ENCODE measurements at places on chromosomes 6 and 20.

DNA sequence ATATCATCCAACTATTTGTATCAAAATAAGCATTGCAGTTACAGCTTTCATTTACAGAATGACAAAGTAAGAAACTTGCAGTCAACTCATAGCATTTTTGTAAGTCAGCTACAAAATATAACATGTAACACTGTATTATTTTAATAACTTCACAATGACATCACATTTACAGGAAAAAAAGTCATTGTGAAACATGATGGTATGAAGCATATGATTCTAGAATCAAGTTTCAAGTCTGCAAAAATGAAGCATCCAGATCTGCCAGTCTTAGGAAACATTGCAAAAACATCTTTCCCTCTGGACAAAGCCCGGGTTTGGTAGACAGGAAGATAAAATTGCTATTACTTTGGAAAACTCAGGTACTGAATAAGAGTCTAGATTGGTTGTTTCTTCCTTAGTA is 263.9 kb upstream of the NT5E start:
- no peak for DNase-seq

GRCh38 chr6:135753196-135753595 is 98.3 kb upstream of the PDE7B start:
- no peak for DNase-seq

DNA sequence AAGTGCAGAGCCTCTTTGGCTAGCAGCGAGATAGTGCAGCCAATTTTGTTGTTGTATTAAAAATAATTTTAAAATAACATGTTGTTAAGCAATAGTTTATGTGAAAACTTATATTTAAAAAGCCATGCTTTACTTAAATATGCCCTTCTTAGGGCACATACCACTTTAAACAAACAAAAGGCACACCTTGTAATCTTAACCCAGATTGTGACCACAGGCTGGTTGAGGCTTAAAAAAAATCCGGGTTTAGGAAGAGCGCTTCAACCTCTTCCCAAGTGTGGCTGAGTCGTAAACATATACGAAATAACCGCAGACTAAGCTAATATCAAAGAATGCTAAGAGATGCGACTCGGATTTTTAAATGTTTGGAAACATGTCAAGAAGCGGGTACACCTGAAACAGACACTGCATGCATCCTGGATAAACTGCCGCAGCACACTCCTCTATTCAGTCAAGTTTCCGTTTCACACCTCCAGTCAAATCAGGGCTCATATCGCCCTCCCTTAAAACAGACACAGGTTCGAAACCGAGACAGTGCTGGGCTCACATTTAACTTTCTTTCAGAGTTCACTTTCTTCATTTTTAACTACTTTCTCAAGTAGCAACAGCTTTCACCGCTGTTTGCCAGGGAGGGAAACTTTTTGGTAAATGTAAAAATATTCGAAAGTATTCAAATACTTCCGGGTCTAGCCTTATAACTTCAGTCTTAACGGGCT is 1.5 kb downstream of the DEK start:
- no peak for DNase-seq

DNA sequence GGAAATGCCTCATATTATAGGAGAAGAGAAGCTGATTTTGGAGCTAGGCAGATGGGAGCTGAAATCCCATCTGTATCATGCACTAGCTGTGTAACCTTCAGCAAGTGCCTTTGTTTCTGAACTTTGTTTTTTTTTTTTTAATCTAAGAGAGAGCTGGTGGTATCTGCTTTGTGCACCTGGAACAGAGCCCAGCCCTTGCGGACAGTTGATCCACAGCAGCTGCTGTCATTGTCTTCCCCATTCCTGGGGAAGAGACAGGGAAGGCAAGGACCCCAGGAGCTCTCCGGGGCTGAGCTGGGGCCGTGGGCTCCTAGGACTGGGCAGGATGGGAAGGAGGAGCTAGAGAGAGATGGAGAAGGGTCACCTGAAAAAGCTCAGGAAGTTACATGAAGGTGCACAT is 92.1 kb downstream of the SYNJ2 start:
- DNase-seq, result no peak

DNA sequence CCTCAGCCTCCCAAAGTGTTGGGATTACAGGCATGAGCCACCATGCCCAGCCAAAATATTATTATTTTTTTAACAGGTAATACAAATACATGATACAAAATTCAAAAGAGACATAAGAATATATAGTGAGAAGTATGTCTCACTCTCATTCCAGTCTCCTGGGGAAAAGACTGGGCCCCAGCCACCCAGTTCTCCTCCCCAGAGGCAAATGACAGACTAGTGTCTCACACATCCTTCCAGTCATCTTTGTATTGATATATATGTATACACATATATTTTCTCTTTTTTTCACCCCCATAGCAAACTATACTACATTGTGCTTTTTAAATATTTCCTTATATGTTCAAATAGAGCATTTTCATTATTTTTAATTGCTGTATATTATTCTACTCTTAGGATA is 8.3 kb downstream of the GSS start:
- no peak for DNase-seq

Data from NCI-H1930 (cell line).